Lower lobe of right lung (tissue), 2 donors: ENCODE measurements at places on chromosomes 7 and 10.

DNA sequence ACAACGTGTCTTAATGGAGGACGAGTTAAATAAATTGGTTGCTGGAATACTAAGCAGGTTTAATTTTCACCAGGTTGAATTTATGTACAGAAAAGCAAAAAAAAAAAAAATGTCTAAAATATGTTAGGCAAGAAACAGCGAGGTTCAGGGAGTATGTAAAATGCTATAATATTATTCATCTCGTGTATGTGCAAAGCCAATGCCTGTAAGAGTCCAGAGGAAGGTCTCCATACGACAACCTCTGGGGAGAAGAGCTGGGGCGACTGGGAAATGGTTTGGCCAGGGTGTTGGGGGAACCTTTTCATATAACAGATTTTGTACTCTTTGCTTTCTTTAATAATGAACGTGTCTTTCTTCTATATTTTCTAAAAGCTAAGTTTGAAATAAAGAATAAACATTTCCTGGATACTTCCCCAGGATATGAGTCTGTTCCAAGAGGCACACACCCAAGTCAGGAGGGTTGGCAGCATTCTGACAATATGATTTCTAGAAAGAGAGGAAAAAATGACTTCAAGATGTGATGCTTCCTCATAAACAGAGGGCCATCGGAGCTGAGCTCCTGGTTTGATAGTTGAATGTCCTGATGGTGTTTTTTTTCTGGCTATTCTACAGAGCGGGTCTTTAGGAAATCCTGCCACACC lies 208.6 kb upstream of the MGMT start:
- no peak for DNase-seq

DNA sequence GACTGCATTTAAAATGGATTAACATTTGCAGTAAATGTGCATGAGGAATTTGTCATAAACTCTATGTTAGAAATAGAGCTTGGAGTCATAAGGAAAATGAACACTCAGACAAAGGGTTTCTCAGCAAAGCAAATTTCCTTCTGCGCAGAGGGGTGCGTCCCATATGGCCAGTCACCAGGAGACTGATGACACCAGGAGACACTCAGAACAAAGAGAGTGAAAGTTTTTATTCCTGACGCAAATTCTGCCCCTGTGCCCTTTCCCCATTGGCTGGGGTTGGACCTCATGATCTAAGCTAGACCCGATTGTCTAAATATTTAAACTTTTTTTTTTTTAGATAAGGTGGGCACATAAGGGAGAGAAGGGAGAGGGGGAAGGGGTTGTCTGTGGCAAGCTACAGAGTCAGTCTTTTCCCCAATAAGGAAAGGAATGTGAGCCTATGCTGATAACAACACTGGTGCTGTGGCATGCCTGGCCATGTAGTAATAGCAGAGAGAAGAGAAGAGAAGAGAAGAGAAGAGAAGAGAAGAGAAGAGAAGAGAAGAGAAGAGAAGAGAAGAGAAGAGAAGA lies 202.0 kb downstream of the POM121L12 start:
- no peak for DNase-seq

DNA sequence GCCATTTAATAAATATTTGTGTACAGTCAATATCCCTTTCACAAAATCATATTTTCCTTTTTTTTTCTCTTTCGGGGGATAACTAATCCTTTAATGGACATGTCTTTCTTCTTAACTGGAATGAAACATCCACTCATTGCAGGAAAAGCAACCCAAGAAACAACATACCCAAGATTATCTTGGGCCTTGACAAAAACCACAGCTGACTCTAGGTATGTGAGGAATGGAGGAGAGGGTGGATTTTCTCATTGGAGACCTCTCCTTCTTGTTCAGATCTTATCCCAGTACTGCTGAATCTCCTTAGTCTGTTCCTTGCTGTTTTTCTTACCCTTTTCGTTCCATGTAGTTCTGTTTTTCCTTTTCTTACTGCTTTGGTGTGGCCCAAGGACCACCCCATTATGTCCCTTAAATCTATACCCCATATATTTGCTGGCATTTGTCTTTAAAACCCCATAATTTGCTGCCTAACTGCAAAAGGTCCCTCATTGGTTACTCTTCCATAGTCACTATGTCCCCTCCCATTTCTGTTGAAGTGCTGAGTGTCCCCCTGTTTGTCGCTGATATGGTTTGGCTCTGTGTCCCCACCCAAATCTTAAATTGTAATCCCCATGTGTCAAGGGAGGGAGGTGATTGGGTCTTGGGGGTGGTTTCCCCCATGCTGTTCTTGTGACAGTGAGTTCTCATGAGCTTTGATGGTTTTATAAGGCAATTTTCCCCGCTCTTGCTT lies 6.8 kb upstream of the CDK6 start:
- no peak for DNase-seq

DNA sequence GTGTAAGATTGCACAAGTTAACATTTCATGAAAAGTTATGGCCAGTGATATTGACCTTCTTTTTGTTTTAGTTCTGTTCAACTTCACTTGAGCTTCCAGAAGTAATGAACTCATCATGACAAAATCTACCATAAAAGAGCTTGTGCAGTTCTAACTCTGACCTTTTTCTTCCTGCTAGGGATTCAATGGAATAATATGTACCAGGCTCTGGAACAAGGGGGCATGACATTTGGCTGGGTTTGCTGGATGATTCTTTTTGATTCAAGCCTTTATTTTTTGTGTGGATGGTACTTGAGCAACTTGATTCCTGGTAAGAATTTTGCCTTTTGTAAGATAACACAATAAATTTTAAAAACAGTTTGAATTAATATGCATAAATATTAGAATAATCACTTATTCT lies 205.0 kb downstream of the ABCA13 start:
- DNase-seq = no peak

GRCh38 chr7:28474640-28475039 lies 62.3 kb downstream of the CREB5 start:
- DNase-seq = no peak

- DNase-seq = peak; percentile 48
Observed at GRCh38 chr10:132469197-132469884, 68.2 kb upstream of the INPP5A start.

DNA sequence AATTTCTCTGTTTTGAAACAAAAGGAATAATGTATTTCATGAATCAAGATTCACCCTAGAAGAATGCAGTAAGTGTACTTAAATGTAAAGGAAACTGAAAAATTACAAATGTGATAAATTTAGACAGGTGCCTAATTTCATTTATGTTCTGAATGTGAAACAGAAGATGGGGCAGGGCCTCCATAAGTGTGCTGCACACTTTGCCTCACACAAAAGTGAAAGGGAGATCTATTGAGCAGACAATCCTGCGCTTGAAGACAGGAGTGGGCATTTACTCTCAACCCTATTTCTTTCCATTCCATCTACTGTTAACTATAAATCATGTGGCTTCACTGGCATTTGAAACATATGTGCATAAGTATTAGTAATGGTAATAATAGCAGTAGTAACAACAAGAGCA lies 36.2 kb downstream of the GNG11 start:
- DNase-seq = no peak

DNA sequence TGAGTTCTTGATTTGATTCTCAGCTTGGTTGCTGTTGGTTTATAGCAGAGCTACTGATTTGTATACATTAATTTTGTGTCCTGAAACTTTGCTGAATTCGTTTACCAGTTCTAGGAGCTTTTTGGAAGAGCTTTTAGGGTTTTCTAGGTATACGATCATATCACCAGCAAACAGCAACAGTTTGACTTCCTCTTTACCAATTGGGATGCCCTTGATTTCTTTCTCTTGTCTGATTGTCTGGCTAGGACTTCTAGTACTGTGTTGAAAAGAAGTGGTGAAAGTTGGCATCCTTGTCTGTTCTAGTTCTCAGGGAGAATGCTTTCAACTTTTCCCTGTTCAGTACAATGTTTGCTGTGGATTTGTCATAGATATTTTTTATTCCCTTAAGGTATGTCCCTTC lies 86.2 kb downstream of the PLXDC2 start:
- no peak for DNase-seq

DNA sequence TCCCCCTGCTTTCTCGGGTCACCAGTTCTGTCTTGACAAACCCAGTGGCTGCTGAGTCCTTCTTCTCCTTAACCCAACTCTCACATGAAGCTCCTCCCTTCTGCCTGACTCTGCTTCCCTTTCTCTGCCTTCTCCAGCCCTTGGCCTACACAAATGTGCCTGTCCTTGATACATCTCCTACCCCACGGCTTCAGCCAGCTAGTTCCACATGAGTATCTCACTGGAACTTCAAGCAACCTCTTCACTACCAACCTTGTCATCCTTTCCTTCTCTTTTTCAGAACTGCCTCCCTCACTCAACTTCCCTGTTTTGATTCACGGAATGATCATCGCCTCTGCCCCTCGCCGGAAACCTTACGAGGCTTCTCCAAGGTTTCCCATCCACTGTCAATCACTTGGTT lies 55.9 kb downstream of the PDIA4 start:
- DNase-seq = no peak

GRCh38 chr7:105591522-105591921 lies 10.2 kb upstream of the EFCAB10 start:
- DNase-seq = no peak

- peak; percentile 66 for DNase-seq
Observed at GRCh38 chr10:110209454-110209925, 2.1 kb downstream of the MXI1 start.

GRCh38 chr7:145534301-145534700 lies 582.3 kb upstream of the CNTNAP2 start:
- DNase-seq = no peak

DNA sequence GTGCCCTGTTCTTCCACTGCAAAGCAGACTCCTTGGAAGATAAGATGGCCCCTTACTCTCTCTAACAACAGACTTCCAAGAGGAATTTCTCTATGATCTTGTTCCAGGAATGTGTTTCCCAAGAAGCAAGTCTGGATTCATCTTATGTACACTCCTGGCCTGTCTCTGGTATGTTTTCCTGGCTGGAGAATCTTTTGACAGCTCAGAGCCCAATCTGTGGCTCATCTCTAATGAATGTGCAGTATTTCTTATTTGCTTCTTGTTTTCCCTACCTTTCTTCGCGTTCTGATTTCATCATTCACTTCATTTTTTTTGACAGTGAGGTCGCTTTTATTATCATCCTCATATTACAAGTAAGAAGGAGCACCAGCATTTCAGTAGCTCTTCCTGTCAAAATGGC lies 53.0 kb upstream of the PITRM1 start:
- no peak for DNase-seq

DNA sequence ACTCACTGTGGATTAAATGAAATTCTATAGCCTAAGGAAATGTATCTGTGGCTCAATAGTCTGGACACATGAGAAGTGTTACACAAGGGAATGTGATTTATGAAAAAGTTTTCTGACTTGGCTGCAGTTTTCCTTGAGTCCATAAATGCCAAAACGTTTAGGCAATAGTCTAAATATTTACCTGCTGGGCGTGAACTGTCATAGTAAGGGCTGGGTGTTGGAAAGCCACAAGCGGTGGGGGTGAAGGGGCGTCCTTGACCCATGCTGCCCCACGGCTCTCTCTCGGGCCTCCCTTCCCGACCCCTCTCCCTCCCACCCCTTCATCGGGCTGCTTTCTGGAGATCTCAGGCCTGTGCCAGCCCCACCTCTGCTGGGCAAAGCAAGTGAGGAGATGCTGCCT lies 223.7 kb downstream of the BUB3 start:
- no peak for DNase-seq
